ENCODE measurements at places on chromosomes 1 and 21.

- no peak for DNase-seq
These were observed 3.7 kb upstream of the PPM1J start for GRCh38 chr1:112718691-112719418.

DNA sequence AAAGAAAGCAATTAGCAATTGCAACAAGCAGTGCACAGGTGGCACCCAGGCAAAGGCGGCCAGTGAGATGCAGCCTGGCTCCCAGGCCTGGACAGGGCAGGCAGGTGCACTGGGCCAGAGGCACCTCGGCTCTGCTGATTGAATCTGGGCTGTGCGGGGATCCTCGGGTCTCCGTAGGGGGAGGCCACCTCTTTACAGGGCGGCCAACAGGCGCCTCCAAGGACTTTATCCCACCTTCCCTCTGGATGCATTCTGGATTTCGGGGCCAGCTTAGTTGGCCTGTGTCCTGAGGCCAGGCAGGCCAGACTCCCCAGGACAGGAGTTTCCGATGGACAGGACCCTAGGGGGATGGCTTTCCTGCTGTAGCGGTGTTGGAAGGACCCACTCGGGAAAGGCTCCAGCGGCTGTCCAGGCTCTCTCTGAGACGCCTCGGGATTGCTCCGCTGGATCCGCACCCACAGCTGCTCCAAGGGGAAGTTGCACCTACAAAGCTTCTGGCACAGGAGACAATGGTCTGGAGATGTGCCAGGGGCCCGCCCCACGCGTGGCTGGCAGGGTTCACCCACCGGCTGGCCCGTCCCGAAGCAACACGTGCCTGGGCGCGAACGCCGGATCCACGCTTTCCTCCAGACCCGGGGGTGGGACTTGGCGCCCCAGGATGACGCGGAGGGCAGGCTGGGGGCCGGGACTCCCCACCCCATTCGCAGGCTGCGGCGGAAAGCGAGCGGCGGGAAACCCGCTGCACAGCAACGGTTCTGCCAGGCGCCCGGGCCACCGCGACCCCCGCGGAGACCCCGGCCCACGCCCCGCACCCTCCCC lies 810 bp downstream of the SLC19A1 start:
- DNase-seq, result no peak

GRCh38 chr1:176736015-176736414 lies 273.0 kb downstream of the PAPPA2 start:
- no peak for DNase-seq

DNA sequence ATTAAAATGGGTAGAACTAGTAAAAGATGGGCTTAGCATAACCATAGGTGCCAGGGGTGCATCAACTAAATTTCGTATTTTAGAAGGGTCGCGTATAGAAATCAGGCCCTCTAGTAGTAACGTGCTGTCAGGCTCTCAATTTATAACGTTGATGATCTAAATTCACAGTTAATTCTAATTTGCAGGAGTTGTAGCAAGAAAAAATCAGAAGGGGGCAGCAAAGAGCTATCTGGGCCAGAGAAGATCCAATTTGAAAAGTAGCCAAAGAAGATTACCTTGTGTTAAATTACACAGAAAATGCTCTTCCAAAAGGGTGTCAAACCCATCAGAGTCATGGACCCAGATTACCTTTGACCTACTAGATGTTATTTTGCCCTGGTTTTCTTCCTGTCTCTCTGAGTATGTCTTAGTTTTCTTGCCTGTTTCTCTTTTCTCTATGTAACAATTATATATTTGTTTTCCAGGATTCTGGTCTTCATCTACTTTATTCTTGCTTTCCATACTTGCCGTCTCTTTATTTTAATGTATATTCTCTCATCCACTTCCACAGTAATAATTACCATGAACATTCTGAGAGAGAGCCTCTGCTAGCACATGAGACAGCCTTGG lies 1030.9 kb downstream of the AMY1C start:
- no peak for DNase-seq

DNA sequence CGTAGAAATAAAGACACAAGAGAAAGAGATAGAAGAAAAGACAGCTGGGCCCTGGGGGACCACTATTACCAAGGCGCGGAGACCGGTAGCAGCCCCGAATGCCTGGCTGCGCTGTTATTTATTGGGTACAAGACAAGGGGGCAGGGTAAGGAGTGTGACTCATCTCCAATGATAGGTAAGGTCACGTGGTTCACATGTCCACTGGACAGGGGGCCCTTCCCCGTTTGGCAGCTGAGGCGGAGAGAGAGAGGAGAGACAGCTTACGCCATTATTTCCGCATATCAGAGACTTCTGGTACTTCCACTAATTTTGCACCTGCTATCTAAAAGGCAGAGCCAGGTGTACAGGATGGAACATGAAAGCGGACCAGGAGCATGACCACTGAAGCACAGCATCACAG lies 4.1 kb upstream of the TPRG1L start:
- DNase-seq, result no peak

DNA sequence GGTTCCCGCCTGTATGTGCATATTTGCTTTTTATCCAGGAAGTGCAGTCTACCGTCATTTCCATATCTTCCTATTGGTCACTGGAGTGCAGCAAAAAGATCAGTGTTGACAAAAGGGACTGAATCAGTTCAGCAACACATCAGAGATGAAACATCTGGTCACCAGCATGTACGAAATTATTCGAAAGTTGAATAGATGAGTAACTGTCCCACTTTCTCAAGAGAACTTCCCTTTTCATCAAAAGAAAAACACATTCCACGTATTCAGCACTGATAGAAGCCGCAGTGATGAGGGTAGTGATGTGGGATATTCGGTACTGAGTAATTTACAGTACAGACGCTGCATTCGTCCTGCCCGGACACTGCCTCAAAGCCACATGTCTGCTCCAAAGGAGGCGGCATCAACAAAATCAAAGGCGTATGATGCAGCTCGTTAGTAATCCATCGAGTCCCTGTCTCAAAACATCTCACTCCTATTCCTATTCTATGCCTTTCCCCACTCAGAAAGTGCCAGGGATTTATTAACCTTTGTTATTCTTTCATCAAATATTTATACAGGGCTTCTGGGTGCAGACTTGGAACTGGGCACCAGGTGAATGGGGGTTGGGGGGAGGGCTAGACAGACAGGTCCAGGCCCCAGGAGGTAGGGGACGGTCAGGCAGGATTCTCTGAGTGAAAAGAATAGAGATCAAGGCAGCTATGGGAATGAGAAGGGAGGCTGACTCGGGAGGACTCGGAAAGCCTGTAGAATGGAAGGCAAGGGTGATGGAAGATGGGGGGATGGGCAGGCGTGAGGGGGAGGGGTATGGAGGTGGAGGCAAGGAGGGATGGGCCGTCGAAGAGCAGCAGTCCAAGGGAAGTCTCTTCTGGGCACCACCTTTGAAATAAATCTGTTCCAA lies 79.5 kb upstream of the SLC45A1 start:
- DNase-seq, result no peak

DNA sequence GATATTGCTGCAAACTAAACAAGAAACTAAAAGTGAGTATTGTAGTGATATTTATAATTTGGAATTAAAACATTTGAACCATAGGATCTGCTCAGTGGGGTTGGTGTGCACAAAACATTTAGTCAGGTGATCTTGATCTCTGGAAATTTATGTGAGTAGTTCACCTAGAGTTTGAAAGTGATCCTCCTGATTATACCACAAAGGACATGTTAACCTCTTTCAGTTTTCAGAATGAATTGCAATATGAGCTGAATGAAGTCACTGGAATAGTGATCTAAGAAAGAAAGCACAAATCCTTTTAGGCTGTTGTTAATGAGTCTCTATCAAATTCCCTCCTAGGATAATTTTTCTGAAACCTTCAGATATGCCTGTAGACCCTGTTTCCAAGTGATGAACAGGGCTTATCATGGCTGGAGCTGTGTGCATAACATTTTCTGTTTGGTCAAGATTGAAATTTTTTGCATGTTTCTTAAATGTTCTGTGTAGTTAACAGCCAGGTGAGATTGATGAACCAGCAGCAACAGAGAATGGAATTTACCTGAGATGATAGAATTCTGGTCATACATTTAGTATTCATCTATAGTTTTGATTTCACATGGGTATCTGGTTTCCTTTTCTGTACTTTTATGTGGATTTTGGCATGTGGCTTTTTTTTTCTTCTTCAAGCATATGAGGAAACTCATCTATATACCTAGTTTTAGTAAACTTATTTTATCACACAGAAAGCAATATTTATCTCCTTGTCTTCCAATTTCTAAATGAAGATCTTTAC lies 25.5 kb downstream of the CDC14A start:
- no peak for DNase-seq

- DNase-seq, result no peak
These were observed 91.6 kb downstream of the ZFYVE9 start for GRCh38 chr1:52233463-52233862.

DNA sequence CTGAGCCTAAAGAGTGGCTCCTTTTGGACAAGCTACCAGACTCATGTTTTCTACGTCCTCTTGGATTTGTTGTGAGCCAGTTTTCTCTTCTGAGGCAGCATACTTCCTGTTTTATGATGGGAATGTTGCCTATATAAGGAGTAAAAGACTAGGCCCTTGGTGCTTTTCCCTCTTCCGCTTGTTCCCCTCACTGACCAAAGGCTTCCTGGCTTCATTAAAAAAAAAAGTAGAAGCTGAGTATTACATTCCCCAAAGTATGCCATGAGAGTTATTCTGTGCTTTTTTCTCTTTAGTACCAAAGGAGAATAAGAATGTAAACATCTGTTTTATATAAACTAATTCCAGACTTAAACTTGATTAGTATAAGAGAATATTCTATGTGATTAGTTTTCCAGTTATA lies 6.5 kb upstream of the HMCN1 start:
- no peak for DNase-seq

DNA sequence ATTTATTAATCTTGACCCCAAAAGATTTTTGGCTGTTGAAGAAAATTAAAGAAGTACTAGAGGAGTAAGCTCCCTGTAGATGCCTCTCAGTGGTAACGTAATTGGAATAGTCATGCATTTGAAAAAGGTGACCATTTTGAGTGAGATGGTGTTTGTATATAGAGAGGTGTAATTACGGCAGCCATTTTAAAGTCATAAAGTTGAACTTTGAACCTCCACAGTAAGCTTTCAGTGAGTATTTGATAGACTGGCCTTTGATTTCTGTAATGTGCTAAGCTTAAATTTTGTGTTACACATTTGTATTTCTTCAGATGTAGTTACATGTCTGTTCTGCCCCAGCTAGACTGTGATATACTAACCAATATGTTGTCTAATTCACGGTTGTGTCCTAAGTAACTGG lies 21.5 kb upstream of the TMCO2 start:
- DNase-seq, result no peak

DNA sequence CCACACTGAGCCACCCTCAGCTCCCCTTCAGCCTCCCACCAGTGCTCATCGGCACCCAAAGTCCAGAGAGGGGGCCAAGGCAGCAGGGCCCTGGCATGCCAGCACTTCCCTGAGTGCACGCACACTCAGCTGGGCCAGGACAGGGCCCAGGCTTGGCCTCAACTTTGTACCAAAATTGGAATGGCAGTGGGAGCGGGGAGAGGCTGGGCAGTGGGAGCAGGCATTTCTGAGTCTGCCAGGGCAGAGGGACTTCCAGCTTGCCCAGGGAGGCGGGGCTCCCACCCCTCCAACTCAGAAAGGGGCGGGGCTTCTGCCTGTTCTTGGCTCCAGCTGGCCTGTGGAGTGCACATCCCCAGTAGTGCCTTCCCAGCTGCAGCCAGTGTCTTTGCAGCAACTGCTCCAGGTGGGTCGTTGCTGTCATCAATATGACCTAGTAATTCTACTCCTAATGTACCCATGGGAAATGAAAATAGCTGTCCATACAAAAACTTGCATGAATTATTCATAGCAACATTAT lies 10.3 kb upstream of the SNX7 start:
- DNase-seq, result no peak

DNA sequence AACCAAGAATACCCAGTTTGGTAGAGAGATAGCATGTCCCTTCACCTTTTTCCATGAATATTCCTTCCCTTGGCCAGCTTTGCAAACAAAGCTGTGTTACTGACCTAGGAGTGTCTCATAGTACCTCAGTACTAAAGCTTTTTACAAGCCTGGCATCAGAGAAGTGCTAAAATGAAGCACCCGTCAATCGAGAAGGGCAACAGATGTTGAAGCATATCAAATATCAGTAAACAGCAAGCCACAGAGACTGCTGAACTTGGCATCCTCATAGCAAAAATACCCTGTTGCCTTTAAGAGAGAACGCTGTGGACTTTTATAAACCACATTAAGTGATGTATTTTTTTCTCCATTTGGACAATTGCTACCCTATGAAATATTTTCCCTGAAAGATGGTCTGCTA lies 128.6 kb upstream of the HOOK1 start:
- DNase-seq, result no peak

DNA sequence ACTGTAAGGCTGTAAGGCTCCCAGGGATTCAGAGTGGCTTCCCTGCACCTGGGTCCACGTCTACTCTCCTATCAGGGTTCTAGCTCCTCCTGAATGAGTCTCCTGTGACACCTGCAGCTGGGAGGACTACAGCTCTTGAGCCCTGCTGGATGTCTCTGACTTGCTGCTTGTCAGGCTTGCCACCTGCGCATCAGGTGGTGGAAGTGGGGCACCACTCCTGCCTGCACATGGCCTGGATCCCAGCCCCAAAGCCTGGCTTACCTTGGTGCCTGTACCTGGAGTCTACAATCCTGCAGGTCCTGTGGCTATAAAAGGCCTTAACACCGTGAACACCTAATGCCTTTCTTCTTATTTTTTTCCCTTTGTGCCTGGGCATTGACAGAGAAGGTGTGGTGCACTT lies 82.2 kb downstream of the FAM78B start:
- no peak for DNase-seq

- DNase-seq, result no peak
These were observed 54.2 kb downstream of the H3-3A start for GRCh38 chr1:226116673-226117072.

GRCh38 chr1:156504438-156504813 lies 3.9 kb upstream of the MEF2D start:
- DNase-seq, result no peak

- no peak for DNase-seq
These were observed 94.4 kb downstream of the SLC45A1 start for GRCh38 chr1:8412183-8412831.

- DNase-seq, result peak; percentile 44
These were observed 103.3 kb downstream of the RABGAP1L start for GRCh38 chr1:174262349-174263241.

DNA sequence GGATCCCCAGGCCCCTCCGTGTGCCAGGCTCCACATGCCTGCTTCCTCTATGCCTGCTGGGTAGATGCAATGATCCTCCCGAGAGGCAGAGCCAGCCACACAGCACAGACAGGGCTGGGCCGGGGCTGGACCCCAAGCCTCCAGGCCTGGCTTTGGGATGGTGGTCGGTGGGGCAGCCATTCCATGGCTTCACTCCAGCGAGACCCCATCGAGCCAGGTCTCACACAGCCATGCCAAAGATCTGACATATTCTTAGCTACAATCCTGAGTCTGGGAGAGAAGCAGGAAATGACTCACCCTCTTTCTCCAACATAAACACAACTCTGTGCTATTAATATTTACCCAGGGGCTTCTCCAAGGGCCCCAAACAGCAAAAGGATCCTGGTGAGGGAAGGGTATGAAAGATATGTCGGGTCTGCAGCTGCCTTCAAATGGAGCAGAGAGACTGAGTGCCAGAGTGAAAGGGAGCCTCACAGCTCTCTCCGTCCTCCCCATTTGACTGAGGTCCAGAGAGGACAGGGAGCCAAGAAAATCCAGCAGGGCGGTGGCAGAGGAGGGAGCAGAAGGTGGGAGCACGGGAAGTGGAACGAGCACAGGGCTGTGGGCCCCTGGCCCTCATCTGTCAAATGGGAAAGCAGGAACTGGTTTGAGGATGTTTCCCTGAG lies 639.5 kb downstream of the MATN1 start:
- no peak for DNase-seq

GRCh38 chr1:29896791-29897714 lies 660.7 kb downstream of the PTPRU start:
- no peak for DNase-seq
